ENCODE measurements at places on chromosomes 2 and 18.
A peak's percentile ranks its signal among the peaks of the same experiment; 100 is the strongest.

DNA sequence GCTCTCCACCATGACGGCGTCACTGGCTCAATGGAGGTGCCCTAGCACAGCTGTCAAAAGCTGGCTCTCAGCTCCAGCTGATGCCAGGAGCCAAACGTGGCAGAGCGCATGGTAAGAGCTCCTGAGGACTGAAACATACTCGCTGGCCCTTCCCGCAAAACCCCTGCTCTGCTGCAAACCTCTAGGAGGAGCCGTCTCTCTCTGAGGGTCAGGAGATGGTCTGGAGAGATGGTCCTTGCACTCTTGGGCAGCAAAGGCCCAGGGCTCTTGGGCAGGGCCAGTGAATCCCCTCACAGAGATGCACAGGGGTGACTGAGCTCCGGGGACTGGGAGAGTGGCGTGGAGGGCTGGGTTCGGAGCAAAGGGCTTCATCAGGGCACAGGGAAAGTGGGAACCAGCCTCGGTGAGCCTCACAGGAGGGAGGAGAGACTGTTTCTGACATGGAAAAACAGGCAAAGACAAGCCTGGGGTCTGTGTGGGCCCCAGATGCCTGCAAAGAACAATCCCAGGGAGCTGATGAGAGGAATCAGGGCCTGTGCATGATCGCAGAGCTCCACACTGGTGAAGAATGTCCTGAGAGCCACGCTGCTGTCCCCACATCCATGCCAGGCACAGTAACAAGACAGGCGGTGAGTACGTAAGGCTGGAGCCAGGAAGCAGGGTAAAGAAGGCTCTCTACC is 17.2 kb downstream of the SNORC start:
- DNase-seq: no peak

DNA sequence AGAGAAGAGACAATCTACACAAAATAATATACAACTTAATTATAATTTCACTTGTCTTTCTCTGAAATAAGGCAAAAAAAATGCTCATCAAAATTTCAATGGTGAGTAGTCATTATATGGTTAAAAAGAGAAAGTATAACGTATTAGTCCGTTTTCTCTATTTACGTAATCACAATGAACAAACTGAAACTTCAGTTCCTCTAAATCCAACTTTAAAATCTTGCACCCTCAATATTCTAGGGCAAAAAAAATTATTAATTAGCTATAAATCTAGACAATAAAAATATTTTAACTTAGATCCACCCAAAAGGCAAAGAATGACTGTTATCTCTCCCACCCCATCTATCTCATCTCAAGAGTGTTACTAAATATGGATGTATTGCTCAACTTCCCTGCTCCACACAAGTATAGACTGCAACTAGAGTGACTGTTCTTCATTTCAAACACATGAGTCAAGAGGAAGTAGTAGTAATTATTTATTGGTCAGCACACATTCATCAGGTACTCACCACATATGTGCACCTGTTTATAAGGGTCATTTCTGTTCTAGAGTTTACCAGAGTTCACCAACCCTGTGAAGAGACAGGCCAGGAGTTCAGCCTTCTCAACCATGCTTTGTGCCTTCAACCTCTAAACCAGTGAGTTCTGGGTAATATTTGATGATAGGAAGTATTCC is 36.4 kb downstream of the STK39 start:
- DNase-seq: peak; percentile 91

DNA sequence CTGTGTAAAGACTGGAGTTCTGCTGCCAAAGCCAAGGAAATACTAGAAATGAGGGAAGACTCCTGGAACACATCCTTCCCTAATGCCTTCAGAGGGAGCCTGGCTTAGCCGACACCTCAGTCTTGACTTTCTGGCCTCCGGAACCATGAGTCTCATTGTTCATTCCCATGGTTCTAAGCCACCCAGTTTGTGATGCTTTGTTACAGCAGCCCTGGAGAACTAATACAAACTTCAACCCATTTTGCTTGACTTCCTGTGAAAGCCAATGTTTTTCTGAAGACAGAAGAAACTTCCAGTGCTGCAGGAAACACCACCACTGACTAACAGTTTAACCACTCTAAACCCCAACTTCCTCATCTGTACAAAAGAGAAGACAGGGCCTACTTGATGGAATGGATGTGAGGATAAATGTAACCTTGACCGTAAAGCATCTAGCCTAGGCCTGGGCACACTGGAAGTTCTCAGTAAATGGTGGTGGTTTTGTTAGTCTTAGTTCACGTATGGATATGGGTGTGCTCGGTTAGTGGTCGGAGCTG is 85.9 kb upstream of the RFX8 start:
- no peak for DNase-seq

GRCh38 chr2:168731616-168732015 is 70.8 kb upstream of the NOSTRIN start:
- peak; percentile 41 for DNase-seq

GRCh38 chr2:134621939-134622705 is 96.7 kb downstream of the TMEM163 start:
- no peak for DNase-seq

GRCh38 chr2:232487385-232488096 is at the start of gene ECEL1:
Gene ECEL1 (minus strand): TSS chr2:232487834. CDS start chr2:232486653, 1,181 bp downstream.
- DNase-seq: no peak

GRCh38 chr2:54435325-54436226 is 20.6 kb upstream of the SPTBN1 start:
- no peak for DNase-seq

GRCh38 chr2:1674766-1675397 is 69.4 kb downstream of the PXDN start:
- no peak for DNase-seq

DNA sequence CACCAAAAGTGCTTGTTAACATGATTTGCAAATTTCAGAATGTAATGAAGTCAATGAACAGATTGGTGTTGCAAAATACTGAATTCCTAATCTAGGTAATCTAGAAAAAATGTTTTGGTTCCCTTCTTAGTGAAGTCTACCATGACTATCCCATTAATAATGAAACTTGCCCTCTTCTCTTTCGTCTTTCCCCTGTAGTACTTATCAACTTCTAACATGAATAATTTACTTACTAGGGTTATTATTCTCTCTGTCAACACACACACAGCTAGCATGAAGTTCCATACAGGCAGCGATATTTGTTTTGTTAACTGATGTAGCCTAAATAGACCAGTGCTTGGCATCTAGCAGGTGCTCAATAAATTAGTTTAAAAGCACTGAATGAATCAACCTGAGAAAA is 160.2 kb downstream of the NCK2 start:
- DNase-seq: no peak

- no peak for DNase-seq
These were observed 87.1 kb downstream of the BCL2L11 start for GRCh38 chr2:111207851-111208250.

DNA sequence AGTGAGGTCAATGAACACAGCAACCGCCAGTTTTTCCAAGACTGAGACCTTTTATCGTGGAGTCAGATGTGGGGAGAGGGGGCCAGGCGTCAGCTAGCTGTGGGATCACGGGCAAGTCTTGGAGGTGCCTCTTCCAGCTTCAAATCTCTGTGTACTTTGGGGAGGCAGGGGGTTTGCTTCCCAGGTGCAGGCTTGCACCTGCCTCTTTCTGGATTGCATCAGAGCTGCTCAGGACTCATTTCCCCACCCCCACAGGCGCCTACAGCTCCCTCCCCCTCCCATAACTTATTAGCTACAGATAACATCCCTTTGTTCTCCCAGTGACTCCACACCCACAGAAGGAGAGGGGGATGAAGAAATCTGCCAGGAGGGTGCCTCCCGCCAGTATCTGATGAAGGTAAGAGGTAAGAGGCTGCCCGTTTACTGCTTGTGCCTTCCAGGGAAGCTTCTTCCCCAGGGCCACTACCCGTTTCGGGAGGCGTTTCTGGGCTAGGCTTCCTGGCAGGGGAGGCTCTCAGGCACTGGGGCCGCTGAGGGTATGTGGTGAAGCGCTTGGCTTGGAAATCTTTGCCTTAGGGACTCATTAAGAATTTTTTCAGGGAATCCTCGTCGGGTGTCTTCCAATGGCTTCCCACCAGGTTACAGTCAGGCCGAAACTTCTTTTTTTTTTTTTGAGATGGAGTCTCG is 18.8 kb upstream of the MRPL33 start:
- no peak for DNase-seq

- no peak for DNase-seq
These were observed 211.5 kb upstream of the LYPD1 start for GRCh38 chr2:132881546-132881945.

GRCh38 chr2:85110991-85111560 is 22.1 kb upstream of the TCF7L1 start:
- peak; percentile 69 for DNase-seq

- no peak for DNase-seq
These were observed 16.3 kb downstream of the TSHZ1 start for GRCh38 chr18:75226956-75227316.

- DNase-seq: no peak
These were observed 39.8 kb upstream of the ASAP2 start for GRCh38 chr2:9166579-9167377.

- DNase-seq: no peak
These were observed 340.2 kb upstream of the HNRNPA3 start for GRCh38 chr2:176872406-176872805.

DNA sequence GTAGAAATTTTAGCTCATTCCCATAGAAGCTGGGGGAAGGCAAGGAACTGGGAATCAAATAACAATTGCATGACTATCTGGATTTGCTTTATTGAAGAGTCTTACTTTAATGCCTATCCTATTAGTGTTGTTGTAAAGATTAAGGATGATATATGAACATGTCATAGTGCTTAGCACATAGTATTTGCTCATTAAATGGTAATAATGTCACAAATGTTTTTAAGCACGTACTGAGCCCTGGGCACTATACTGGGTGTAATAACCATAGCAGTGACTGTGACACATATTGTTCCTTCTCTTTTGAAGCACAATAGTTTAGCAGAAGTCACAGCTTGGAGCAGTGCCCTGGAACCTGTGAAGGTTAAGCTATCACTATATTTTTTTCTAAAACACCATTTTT is 47.2 kb upstream of the DTNB start:
- DNase-seq: no peak

GRCh38 chr18:21444465-21445212 is 155.9 kb downstream of the ESCO1 start:
- DNase-seq: peak; percentile 78

DNA sequence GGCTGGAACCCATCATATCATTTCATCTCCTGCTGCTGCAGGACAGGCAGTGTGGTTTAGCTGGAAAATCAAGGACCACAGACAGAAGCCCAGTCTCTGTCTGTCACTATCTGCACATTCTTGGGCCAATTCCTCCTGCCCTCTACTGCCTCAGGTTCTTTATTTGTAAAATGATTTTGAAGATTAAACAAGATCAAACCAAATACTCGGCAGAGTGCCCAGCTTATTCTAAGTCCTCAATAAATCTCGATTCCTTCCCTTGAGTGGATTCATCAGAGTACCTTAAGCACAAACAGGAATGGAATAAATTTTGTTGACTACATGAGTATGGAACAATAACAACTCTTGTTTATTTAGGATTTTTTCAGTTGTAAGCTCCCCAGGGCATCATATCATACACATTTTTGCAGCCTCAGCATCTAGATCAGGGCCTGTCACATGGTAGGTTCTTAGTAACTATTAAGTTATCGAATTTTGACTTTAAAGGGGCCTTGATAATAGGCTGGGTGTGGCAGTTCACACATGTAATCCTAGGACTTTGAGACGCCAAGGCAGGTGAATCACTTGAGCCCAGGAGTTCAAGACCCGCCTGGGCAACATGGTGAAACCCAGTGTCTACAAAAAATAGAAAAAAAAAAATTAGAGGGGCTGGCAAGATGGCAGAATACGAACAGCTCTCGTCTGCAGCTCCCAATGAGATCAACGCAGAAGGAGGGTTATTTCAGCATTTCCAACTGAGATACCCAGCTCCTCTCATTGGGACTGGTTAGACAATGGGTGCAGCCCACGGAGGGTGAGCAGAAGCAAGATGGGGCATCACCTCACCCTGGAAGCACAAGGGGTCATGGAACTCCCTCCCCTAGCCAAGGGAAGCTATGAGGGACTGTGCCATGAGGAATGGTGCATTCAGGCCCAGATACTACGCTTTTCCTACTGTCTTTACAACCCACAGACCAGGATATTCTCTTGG is 11.1 kb downstream of the RHOB start:
- DNase-seq: no peak

DNA sequence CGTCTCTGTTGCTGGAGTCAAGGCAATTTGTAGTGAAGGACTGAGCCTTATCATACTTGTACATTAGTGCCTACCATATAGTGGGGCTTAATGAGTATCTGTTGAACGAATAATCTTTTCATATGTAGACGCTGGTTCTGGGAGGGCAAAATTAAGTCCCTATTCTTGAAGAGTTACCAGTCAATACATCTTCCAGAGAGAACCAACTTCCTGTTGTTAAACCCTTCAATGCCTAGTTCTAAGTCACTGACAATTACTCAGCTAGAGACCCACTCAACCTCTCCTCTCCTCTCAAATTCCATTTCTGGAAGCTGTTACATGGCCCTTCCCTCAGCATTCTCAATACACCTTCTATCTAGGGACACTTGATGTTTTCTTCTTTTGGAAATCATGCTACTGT is 1.1 kb upstream of the MOB4 start:
- DNase-seq: peak; percentile 15

DNA sequence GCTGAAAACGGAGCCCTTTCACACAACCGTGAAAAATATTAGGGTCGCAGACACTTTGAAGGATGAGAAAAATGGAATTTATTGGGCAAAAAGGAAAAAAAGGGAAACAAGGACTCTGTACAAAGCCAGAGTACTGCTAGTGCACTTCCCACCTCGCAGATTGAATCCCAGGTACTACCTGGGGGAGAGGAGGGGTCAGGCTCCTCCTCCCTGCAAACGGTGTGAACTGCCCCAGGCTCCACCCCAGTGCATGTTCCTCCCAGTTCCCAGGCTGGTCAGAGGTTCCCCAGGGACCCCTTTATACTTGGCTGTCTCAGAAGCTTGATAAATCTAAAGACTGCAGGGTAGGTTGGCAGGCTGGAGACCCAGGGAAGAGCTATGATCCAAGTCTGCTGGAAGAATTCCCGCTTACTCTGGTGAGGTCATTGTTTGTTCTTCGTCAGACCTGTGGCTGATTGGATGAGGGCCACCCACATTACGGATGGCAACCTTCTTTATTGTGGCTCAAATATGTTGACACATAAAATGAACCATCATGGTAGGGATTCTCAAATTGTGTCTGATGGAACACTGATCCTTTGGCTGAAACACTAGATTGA is 290.4 kb upstream of the POU3F3 start:
- no peak for DNase-seq

DNA sequence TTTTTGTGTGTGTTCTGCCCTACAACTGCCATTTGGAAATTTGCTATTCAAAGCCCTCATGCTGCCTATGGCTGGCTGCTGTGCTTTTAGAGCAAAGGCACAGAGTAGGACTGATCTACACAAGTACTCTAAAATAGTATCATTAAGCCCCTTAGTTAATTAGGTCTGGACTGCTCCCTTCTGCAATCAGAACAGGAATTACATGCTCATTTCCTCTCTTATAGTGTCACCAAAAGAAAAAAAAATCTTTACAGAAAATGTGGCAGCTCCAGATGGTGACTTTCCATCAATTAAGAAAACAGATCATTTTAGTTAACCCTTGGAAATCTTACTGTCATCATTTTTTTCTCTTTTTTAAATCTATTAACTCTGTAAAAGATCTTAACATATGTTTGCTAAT is 337.5 kb downstream of the RIT2 start:
- DNase-seq: no peak

Data from fibroblast of mammary gland (primary cell).